Endodermal cell (in vitro differentiated cells): ENCODE measurements at places on chromosomes 4 and X. TPM values are rescaled to one million over a fixed set of nuclear protein-coding genes. Genes with fewer than 3 reads are reported as not detected.

DNA sequence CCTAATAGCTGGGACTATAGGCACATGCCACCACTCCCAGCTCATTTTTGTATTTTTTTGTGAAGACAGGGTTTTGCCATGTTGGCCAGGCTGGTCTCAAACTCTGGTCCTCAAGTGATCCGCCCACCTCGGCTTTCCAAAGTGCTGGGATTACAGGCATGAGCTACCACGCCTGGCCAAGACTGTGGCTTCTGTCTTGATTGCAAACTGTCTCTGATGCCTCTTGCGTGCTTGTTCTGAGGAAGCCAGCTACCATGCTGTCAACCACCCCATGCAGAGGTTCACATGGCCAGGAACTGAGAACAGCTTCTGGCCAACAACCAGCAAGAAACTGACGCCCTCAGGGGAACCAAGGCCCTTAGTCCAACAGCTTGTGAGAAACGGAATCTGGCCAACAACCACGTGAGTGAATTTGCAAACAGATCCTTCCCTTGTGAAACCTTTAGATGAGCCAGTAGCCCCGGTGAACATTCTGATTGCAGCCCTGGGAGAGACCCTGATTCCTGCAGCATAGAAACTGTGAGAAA, 71.2 kb downstream of the SUPT20HL2 start:
- peak; percentile 56 for DNase-seq

GRCh38 chrX:51891821-51892551, 1.4 kb upstream of the MAGED1 start:
- peak; percentile 42 for DNase-seq

The TMEM47 gene
- 11.5 and 13.6 TPM in 2 replicates for total RNA-seq

The XAGE1A gene
- total RNA-seq: not detected in 3 replicates
